ENCODE measurements at places on chromosomes 3 and 15. TPM values are rescaled to one million over a fixed set of nuclear protein-coding genes. Genes with fewer than 3 reads are reported as not detected.

ADAMTS17 gene
- total RNA-seq = 1.9 TPM

MAPKBP1 gene
- total RNA-seq = 11.3 TPM

DNA sequence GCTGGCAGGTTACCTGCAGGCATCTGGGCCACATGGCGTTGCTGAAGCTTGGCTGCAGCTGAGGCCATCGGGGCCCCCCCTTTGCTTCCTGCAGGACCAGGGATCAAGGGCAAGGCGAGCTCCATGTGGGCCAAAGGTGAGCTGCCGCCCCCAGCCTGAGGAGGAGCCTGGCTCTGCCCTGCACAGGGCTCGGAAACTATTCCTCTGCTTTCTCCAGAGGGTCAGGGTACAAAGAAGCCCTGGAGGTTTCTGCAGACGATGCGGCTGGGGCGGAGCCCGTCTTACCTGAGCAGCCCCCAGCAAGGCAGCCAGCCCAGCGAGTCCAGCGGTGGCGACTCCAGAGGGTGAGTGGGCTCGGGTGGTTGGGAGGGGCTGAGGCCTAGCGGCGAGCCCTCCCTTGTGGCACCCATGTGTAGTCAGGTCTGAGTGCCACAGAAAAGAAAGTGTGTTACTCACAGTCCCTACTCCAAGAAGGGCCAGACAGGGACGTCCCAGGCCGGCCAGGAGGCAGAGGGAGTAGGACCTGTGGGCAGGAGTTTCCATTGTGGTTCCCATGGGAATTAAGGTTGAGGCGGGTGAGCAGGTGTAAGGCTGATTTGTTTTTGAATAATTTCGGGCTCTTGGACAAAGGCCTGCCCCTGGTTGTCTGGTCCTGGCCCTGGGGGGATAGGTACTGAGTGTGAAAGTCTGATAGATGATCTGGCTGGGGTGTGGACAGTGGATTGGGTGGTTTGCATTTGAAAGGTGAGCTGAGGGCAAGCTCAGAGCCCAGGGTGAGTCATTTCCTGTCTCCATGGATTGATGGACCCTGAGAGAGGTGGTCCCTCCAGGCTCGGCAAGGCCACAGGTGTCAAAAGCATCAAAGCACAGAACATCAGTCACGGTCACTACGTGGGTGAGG is 25.4 kb downstream of the CFAP100 start:
- DNase-seq = peak; percentile 55

- DNase-seq = no peak
Measured at GRCh38 chr15:38514601-38515000, 50.0 kb downstream of the RASGRP1 start.

- no peak for DNase-seq
Measured at GRCh38 chr3:47244531-47245100, 38.0 kb downstream of the KIF9 start.
